DMS 273 treated with DMSO at 0.1 percent for 48 hours (cell line): ENCODE measurements at places on chromosomes 16 and 17.

GRCh38 chr17:34257299-34257985, 2.4 kb downstream of the CCL2 start:
- DNase-seq = no peak

DNA sequence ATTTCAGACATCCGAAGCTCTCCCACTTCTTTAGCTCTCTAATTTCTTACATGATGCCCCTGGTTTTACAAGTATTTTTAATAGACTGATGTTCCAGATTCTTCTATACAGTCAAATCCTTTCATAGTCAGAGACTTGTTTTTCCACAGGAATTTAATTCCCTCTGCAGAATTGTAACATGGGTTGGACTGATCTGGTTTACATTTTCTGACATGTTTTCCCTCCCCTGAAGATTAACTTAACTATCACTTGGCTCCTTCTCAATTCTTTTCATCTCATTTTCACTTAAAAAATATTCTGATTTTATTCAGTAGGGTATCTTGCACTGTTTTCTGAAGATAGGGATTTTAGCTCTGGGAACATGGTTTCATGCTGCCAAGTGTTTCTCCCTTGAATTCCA, 352.2 kb downstream of the MAF start:
- no peak for DNase-seq

DNA sequence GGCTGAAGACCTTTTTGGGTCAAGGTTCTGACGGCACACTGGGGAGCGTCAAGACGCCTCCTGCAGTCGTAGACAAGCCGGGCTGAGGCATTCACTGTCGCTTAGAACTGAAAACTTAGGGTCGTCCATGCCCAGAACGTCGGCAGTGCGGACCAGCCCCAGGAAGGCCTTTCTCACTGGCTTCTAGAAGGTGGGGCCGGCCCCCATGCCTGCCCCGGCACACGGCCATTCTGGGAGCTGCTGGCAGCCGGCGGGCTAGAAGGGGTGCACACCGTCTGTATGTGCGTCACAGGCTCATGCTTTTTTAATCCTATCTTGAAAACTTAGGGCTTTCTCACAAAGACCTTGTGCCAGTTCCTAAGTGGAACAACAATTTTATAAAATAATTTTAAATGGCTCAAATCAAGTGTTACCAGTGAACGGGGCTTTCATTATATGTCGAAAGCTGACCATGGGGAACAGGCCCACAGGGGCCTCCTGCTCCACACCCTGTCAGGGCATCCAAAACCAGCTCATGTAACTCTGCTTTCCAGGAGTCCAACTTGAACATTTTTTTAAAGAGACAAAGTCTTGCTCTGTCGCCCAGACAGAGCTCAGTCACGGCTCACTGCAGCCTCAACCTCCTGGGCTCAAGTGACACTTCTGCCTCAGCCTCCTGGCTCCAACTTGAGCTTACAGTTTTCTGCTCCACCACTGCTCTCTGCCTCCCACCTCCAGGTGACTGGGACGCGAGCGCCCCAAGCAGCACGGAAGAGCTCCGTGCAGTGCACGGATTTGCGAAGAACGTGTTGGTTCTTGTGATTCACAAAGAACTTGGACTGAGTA, 111.2 kb downstream of the ANKRD11 start:
- no peak for DNase-seq

GRCh38 chr16:21088646-21089538, 61.8 kb downstream of the DNAH3 start:
- no peak for DNase-seq

DNA sequence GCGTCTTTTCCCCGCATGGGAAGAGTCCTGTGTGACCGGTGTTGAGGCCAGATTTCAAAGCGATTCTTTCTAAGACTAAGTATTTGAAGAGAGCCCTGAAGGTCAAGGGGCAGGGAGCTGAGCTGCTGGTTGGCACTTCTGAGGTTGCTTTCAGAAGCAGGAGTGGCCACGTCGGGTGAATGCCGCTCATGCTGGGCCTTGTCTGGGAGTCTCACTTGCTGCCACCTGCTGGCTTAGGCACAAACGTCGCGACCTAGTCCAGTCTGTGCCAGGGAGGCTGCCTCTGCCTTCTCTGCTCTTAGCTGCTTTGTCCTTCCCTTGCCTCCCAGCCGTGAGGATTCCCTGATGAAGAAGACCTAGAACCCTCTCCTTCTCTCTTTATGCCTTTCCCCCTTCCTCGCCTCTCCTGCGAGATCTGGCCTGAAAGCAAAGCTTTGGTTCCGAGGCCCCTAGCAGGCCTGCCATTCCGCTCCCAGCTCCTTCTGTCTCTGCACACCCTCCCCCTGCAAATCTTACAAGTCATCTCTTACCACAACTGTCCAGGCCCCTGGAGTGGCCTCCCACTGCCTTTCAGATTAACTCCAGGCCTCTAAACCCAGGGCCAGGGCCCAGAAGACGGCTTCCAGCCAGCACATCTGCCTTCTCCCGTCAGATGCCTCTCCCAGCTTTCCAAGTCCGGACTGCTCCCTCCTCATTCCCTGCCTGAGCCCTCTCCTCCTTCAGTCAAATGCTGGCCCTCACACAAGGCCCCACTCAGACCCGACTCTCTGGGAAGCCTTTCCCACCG, 11.4 kb downstream of the CTNS start:
- DNase-seq = no peak

GRCh38 chr16:86568677-86569623, 2.3 kb downstream of the FOXC2 start:
- DNase-seq = no peak

GRCh38 chr16:14196539-14196938, 125.4 kb downstream of the MRTFB start:
- DNase-seq = no peak
